SW480 (cell line): ENCODE measurements at places on chromosomes 2 and 18.
A peak's percentile ranks its signal among the peaks of the same experiment; 100 is the strongest.

DNA sequence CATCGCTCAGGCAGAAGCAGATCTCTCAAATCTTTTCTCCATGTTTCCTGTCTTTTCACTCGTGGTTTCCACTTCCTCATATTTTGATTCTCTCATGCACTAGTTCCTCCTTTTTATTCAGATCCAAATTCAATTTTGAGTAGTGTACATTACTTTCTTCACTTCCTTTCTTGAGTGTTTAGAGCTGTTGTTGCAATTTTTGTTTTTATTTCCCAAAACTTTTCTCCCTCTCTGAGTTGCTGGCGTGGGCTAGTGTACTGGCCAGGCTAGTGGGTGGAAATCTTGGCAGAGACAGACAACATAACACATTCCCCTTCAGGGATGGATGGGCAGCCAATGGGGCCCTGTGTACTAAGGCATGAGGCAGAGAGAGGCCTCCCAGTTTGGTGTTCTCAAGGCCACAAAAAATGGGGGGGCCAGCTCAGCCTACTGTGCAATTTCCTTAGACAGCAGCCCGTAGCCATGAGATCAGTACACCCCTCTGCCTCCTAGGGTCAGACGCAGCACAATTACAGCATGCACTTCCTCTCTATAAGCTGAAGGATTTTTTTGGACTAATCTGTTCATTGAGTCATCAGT is 145.1 kb upstream of the PID1 start:
- DNase-seq, result no peak

GRCh38 chr2:98747888-98748287 is 17.0 kb upstream of the MGAT4A start:
- no peak for DNase-seq

GRCh38 chr18:72544092-72544886 is at the start of gene CBLN2:
Gene CBLN2 (minus strand): TSS chr18:72544342. CDS start chr18:72542160, 2,182 bp downstream.
- DNase-seq, result no peak

DNA sequence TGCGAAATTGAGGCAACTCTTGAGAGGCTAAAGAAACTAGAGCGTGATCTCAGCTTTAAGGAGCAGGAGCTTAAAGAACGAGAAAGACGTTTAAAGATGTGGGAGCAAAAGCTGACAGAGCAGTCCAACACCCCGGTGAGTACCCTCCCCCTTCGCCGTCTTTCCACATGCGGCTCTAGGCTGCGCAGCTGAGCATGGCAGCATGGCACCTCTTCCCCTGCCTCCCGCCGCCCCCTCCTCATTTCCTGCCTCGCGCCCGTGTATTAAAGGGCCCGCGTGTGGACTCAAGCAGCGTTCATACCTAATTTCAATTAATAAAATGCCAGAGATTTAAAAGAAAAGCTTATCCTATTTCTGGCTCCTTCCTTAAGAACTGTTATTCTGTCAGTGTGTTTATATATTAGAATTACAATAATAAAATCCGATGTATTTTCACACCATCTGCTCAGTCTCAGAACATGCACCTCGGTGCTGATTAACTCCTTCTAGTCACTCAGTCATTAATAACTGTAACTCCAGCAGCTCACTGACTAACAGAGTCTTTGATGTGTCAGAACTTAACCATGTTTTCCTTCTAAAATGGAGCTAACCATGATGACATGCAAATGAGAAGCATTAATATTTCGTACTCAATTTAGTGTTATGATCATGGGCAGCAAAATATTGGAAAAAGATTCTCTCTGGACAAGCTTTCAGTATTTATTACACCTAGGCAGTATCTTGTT is 137.4 kb upstream of the CDCA7 start:
- no peak for DNase-seq

DNA sequence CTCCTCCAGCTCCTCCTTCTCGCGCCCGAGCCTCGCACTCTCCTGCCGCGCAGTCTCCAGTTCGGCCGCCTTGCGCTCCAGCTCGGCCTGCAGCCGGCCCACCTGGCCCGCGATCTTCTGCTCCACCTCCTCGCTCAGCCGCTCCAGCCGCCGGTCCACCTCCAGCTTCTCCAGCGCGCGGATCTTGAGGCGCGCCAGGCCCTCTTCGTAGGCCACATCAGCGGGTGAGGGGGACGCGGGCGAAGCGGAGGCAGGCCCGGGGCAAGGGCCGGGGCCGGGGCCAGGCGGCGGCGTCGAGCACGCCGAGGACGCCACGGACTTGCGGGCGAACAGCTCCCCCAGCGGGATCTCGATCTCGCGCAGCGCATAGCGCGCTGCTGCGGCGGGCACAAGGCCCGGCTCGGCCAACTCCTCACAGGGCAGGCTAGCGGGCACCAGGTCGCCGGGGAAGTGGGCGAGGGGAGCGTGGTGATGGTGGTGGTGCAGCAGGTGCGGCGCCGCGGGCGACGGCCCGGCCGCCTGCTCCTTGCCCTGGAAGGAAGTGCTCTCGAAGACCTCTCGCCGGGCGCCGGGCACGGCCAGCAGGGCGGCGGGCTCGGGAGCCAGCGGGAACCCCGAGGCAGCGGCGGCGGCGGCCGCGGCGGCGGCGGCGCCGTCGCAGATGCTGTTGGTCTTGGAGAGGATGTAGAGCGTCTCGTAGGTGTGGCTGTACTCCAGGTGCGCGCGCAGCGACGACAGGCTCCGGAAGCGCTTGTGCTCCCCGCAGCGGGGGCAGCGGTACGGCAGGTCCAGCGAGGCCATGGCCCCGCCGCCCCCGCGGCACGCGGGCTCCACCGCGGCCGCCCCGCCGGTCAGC is 15.2 kb downstream of the FBXO41 start:
- DNase-seq, result peak; percentile 91

DNA sequence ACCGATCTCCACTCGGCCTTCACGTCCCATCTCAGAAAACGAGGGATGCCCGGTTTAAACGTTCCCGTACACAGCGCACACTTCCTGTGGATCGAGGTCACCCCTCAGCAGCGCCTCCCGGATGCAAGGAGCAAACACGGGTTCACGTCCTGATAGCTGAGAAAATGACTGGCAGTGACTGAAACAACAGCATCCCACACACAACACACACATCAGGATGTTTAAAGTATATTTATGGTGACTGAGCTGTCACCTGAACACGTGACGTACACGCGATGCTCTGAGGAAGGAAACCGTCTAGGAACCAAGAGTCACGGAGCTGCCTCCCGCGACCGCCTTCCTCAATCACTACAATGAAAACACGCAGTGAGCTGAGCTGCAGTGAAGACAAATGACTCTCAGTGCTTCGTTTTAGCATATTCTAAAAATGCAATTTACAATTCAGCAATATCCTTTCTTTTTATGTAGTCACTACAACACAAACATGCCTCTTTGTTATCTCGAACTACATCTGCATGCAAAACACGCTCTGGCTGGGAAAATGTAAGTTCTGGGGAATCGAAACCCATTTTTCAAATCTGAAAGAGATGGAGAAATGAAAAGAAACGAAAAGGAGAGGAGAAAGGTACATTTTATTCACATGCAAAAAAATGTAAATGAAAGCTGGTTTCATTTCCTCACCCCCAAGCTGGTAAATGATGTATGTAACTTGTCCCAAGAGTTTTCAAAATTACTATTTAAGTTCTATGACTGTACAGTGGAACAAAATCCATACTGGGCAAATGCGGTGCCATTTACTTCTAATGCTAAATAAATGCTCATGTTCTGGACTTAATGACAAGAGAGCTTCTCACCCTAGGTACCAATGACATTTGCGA is 19.8 kb downstream of the HDAC4 start:
- no peak for DNase-seq

DNA sequence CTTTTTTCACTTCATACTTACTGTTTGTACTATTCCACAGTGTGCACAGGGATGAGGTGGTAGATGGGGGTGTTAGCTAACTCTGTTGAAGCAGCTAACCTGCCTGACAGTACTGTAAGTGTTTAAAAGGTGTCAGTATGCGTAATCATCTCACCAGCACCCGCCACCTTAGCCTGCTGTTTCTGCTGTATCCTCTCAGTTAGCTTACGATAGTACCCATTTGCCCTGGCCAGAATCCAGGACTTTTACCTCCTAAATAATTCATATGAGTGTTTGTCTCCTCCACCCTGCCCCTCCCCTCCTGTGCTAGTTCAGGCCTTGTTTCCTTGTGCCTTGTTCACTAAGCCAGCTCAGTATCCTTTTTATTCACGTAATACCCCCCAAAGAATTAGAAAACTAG is 34.2 kb downstream of the TRAPPC12 start:
- no peak for DNase-seq
